ENCODE measurements at places on chromosomes 6 and 20.

DNA sequence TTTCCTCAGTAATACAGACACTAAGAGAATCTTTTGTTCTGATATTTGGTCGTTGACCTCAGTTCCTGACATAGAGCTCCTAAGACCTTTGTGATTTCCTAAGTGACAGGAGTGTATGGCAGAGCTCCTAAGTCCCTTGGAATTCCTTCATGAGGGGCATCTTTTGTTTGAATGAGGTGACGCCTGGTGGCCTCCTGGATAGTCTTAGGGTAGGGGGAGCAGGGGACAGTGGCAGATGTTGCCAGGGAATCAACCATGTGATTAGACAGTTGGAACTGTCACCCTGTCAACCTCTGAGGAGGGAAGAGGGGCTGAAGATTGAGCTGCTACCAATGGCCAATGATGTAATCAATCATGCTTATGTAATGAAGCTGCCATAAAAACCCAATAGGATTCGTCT is 67.0 kb downstream of the DST start:
- no peak for DNase-seq

DNA sequence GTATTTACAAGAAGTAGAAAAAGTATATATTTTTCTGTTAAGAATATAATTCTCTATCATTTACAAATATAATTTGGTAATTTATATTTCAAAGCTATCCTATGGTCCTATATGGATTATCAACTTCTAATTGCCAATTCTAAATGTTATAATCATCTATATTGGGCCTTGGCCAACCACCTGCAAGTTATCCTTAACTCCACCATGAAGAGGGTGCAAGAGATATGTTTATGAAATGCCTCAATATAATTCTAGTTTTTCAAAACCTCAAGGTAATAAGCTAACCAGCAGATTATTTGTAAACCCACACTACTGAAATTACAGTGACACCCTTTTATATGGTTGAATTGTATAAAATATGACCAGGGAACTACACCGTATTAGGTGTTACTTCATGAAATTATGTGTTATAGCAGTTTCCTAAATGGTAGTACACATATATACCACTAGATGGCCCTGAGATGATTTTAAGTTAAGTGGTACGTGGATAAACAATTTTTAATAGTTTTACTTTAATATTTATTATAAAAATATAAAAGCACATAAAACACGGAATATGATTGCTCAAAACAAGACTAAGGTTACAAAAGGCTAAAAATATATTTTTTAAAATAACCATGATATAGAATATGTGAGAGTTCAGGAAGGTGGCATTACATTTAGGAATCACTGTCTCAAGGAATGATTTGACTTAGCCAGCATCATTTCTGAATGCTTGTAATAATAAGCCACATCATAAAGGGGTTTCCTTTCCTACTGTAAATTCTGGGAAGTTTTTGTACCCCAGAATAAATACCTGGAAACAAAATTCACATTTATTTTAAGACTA is 9.8 kb upstream of the PNISR start:
- DNase-seq, result peak; percentile 27

- no peak for DNase-seq
These were observed 171.5 kb downstream of the CDKAL1 start for GRCh38 chr6:20705741-20706140.

GRCh38 chr20:42441864-42442331 is 747.8 kb downstream of the PTPRT start:
- DNase-seq, result no peak

DNA sequence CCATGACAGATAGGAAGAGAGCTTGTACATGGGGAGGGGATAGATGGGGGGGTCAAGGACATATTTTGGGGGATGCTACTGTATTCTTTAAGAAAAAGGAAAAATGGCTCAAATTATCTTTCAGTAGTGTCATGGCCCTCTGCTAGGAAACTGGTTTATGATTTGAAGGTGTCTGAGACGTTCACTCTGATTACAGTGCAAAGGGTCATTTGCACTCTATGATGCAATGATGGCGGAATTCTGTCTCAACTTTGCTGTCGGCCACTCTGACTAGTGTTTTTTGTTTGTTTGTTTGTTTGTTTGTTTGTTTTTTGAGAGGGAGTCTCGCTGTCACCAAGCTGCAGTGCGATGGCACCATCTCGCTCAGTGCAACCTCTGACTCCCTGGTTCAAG is 180.0 kb downstream of the SOX4 start:
- no peak for DNase-seq

DNA sequence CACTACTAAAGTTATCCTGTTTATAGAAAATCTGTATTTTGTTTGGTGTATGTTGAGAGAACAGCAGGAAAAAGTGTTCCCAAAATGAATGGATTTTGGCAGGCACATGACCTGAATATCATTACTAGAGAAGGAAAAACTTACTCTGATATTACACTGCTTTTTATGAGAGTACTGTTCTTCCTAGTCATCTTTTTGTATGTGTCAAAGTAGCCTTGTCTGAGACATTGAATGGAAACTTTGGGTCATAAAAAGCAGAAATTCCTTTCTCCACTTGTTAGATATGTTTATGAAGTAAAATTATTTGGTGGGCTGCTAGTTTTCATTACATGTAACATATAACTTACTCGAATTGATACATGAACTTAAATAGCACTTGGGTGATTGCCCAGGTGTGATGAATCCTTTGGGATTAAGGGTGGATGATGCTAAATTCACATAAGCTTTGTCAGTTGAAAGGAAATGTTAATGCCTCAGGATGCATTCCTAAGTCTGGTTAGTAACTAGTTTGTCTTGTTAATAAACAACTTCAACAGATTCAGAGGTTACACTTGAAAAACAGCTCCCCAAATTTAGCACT is 206.7 kb downstream of the CENPW start:
- DNase-seq, result no peak

DNA sequence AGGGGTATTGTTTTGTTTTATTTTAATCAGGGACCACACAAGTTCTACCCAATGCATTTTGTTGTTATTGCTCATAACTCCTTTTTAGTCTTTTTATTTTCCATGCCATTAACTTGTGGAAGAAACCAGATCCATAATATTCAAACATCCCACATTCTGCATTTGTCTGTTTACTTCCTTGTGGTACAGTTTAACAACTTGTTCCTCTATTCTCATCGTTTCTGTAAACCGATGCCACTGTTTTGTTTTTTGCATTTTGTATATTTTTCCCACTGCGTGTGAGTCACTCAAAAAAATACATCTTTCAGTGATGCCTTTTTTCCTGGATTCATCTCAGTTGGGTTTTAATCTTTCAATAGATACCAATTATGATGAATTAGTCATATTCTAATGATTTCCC is 22.3 kb downstream of the SF3B5 start:
- DNase-seq, result no peak

DNA sequence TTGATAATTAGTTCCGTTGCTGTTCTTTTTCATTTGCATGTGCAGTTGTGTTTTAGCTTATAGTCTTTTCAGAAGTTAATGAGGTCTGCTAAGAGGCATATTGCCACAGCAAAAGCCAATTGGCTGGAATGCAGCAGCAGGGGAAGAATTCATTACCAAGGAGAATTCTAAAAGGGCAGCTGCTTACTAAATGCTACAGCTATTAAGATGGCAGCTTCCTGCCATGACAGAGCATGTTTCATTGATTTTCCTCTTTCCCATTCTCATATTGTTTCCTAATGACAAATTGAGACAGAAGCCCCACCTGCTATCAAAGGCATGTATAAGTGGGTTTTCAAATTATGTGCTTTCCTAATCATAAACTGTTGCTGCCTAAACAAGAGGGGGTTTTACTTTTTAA is 66.6 kb downstream of the CLVS2 start:
- DNase-seq, result no peak

DNA sequence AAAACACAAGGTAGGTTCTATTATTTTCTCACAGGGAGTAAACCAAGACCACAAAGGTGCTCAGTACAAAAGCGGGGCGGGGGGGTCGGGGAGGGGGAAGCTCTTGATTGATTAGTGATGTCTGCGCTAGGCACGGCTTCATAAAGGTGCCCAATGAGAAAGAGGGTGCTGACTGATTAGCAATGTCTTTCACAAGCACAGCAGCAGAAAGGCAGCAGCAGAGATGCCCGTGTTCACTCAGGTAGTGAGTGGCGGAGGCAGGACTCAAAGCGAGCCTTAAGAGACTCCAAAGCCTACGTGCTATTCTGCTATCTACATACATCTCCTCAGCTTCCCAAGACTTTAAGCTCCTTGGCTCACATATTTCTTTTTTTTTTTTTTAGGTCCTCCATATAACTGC is 20.3 kb downstream of the NFATC2 start:
- DNase-seq, result no peak

- no peak for DNase-seq
These were observed 4.7 kb upstream of the SLC17A4 start for GRCh38 chr6:25749837-25750236.

GRCh38 chr20:23565503-23566045 is 2.7 kb downstream of the CST9L start:
- DNase-seq, result no peak

DNA sequence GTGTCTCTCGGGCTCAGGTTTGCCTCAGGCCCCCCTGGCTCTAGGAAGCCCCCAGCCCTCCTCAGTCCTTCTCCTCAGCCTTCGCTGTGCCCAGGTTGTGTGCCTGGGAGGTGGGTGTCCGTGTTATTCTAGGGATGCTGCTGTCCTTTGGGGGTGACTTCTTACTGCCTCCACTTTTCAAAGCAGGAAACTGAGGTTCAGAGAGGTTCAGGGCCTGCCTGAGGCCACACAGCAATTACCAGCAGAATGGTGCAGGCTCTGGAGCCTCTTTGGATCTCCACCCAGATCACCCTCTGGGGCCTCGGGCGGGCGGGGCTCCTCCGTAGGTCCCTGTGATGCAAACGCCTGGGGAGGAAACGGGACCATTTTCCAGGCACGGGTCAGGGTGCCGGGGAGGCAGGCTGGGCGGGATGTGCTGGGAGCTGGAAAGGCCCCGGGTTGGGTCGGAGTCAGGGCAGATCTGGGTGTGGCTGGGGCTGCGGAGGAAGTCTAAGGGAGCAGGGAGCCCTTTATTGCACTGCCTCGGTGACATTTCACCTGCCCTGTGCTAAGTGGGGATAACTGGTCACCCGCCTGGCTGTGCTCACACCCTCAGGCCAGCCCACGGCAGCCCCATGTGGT is 23.2 kb downstream of the GATA5 start:
- no peak for DNase-seq

GRCh38 chr6:132525866-132526265 is 12.2 kb upstream of the TAAR9 start:
- DNase-seq, result no peak

DNA sequence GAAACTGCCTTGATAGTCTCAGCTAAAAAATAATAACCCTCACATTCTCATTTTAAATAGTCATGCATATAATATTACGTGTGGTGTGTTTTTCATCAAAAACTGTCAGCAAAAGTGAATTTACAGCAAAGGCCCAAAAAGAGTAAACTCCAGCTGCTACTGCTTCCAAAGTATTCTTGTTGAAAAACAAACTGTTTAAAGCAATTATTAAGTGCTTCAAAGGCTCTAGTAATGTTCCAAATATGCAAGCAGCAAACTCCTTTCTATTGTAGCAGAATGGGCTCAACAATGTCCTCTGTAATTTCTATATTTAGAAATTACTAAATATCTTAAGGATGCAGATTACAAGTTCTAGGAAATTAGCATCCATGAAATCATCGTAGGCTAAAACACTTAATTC is 280.0 kb upstream of the TBX18 start:
- DNase-seq, result no peak

GRCh38 chr6:154951345-154952200 is 43.5 kb upstream of the TIAM2 start:
- DNase-seq, result no peak

- no peak for DNase-seq
These were observed 686.0 kb upstream of the MMS22L start for GRCh38 chr6:97969065-97969464.

DNA sequence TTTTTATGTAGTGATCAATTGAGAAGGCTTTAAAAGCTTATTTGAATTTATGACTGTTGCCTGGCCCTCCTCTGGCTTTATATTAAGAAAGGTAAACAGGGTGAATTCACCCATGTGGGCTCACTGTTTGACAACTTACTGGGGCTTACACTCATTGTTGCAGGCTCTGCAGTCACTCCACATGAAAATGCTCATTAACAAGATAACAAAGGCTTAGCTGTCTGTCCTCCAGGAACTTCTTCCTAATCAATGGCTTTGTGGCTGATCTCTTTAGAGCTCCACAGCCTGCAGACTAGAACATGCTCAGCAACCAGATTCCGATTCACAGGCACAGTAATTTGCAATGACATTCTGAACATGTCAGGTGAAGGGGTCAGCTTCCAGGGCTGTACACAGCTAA is 323.2 kb upstream of the MAN1A1 start:
- DNase-seq, result no peak
